ENCODE measurements at places on chromosomes 2 and 18.

DNA sequence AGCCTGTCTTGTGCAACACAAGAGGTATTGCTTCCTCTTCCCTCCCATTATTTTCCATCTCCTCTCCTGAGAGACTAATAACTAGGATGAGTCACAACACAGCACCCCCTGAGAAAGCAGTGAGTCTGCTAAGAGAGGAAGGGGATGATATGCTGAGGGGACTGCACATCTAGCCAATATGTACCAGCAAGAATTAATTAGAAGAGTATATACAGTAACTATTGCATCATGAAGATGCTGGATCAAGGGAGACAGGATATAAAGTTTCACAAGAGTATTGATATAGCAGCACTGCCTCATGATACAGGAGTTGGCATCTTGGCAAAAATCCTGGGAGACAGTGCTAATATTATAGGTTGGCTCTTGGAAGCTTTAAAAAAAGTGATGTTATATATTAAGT is 289.9 kb upstream of the RBMS1 start:
- DNase-seq: no peak

DNA sequence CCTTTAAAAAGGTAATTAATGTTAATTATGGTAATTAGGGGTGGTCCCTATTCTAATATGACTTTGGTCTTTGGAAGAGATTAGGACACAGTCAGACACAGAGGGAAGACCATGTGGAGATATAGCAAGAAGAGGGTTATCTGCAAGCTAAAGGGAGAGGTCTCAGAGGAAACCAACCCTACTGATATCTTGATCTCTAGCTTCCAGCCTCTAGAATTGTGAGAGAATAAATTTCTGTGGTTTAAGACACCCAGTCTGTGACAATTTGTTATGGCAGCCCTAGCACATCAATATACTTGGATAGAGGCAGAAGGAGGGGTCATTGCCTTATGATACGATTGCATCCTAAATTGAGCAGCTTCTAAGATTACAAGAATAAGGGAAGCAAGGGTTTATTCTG is 21.3 kb upstream of the NT5C1B start:
- DNase-seq: no peak

- DNase-seq: no peak
Measured at GRCh38 chr18:62987055-62987830, 271.9 kb downstream of the PHLPP1 start.

- DNase-seq: no peak
Measured at GRCh38 chr2:19131871-19132270, 226.6 kb downstream of the OSR1 start.

DNA sequence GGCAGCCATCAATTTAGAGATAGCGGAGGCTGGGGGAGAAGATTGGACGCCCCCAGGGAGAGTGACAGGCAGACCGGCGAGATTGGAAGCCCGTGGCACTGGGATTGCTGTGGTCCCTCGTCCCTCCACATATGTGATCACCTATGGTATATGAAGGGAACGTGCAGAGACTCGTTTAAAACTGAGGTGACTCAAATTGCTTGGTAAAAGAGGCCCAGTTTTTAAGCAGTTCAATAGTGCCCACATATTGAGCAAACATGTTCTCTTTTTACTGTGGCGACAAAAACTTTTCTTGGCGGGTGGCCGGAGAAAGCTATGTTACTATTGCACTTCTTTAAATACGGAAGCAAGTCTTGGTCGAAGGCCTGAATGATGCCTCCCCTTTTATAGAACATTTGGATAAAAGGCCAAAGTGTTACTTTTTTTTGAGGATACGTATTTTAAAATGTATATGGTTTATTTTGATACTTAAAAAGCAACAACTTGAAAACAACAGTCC is 9.1 kb downstream of the B3GNT2 start:
- no peak for DNase-seq

DNA sequence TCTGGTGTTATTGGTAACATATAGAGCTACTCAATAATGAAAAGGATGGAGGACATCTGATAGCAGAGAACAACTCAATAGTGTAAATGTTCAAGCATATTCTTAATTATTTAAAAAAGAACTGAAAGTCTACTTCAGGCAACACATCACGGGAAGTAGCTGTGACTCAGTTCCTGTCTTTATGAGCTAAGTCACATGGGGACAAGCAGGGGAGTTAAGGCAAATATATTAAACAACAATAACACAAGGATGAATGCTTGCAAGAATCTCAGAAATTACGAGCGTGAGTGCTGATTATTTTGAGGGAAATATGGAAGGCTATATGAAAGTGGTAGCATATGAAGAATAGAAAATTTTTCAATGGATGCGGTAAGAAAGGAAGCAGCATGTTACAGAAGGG is 4.0 kb upstream of the HNMT start:
- no peak for DNase-seq

DNA sequence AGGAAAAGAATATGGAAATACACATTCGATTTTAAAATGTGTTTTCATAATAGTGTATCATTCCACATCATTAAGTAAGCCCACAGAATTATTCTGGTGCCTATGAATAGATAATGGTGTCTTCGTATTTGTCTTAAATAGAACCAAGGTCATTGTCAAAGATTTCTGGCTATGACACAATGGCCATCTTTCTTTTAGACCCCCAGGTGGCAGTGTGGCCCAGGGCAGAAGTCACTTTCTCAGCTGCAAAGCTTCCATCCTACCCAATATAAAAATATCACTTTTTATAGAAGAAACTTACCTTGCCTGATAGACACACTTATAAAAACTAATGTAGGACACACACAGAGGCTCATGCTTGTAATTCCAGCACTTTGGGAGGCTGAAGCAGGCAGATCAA is 57.5 kb downstream of the ZRANB3 start:
- DNase-seq: peak; percentile 61

DNA sequence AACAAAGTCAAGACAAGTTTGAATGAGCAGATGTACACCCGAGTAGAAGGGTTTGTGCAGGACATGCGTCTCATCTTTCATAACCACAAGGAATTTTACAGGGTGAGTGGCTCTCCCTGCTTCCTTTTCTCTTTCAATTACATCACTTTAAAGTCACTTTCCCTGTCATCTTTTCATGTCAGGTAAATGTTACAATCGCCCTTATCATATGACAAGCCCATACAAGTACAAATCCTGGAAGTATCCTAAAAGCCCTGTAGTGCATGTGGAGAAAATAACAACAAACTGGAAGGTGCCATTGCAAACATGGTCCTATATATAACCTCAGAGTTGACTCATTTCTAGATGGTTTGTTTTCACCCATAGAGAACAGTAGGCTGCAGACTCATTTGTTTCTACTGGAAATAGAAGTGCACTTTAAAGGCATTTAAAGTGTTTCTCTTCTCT is 126.0 kb downstream of the SP100 start:
- no peak for DNase-seq

DNA sequence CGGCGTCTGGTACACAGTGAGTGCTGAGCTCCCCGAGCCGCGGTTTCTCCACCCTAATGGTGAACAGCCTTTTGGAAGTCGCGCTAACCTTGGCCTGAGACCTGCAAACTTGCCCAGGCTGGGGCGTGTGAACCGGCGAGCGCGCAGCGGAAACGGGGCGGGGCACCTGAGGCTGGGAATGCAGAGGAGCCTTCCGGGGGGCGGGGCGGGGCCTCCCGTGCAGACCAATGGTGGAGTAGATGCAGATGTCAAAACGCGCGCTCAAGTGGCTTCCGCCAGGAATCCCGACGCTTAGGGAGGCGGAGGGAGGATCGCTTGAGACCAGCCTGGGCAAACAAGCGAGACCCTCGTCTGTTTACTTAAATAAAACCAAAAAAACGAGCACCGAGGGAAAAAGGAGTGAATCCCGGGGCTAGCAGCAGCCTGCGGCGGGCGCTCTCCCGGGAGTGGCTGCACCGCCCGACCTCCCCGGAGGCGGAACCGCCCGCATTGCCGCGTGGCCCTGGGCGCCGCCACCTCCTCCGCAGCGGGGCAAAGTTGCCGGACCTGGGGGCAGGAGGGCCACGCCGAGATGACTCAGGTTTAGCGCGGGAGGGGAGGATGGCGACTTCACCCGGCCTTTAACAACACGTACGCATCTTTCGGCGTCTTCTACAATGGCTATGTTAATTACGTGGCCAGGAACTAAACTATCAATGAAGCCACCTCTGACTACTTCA is 2.2 kb upstream of the RRM2 start:
- DNase-seq: peak; percentile 98

GRCh38 chr2:134244086-134244485 is 9.8 kb upstream of the MGAT5 start:
- DNase-seq: no peak

Measured in GM23338 (cell line).